Fibroblast of the conjunctiva (primary cell): ENCODE measurements at places on chromosomes 16 and 17.

DNA sequence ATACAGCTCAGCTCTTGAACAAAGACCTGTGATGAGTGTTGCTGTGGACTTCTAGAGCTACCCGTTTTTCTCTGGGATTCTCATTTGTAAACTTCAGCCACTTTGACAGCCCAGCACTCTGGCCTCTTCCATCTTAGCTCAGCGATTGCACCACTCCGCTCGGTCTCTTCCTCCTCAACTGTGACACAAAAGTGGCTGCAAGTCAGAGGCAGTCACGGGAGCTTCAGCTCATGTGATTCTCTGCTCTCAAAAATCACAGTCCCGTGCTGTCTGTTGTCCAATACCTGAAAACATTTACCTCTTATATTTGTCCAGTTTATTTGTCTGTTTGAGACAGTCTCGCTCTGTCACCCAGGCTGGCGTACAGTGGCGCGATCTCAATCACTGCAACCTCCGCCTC is 75.7 kb upstream of the DNAH17 start:
- no peak for DNase-seq

DNA sequence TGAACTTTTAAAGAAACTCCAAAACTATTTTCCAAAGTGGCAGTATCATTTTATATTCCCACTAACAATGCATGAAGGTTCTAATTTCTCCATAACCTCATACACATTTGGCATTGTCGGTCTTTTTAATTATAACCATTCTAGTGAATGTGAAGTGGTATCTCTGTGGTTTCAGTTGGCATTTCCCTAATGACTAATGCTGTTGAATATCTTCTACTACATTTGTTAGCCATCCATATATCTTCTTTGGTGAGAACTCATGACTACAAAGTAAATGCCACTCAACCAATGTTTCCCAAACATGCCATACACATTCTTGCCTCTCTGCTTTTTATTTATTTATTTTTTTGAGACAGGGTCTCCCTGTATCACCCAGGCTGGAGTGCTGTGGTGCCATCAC is 31.7 kb upstream of the TAOK1 start:
- DNase-seq: no peak

- DNase-seq: no peak
These were observed 77.1 kb upstream of the RCVRN start for GRCh38 chr17:9982159-9982558.

DNA sequence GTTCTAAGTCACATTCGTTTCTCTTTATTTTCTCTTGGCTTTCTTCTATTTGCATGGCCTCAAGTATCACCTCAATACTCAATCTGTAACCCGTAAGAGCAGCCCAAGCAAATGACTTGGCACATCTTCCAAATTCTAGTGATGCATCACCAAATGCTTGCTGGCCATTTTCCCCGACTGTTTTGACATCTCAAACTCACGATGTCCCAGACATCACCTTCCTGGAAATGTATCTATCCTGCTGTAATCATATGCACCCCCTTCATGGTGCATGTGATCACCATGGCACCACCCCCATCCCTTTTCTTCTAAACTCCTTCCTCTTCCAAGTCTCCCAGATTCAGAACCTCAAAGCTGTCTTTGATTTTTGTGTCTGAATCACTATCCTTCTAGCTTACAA is 24.0 kb upstream of the ABCA5 start:
- DNase-seq: no peak

DNA sequence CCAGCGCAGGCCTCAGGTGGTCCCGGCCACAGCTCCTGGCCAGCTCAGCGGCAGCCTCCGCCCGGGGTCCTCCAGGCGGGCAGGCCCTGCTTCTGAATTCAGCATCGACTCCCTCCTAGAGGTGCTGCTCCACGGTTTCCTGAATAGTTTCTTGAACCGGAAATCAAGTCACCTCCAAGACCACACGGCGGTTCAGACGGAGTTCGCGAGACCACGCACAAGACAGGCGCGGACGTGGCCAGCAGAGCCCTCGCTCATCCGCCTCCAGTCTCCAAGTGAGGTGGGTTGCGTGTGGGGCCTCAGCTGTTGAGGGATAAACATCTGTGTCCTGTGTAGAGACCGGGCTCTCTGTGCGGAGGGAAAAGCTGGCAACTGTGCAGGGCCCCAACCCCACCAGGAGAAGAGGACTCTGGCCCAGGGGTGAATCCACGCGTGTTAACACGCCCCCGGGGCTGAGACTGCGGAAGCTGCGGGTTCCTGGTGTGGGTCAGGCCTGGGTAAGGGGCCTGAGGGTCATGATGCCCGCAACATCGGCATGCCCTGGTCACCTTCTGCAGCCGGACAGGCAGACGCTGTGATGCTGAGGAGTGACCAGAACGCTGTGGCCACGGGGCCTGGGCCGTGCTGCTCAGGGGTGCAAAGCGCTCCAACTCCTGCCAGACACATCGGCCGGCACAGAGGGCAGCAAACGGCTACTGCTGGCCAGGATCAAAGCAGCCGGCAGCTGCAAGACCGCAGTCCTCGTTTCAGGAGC is 55.0 kb upstream of the METRNL start:
- no peak for DNase-seq

DNA sequence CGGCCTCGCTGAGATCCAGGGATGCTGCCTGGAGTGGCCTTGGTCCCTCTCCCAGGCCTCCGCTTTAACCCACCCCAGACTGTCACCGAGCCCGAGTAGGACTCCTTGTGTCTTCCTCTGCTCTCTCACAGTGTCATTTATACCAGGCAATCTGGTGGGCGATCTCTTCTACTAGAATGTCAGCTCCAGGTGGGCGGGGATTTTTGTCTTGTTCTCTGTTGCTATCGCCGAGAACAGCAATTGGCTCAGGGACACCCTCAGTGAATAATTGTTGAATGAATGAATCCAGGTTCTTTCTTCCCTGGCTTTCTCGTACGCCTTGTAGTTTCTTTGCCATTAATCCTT is 591 bp downstream of the DHX38 start:
- DNase-seq: no peak

DNA sequence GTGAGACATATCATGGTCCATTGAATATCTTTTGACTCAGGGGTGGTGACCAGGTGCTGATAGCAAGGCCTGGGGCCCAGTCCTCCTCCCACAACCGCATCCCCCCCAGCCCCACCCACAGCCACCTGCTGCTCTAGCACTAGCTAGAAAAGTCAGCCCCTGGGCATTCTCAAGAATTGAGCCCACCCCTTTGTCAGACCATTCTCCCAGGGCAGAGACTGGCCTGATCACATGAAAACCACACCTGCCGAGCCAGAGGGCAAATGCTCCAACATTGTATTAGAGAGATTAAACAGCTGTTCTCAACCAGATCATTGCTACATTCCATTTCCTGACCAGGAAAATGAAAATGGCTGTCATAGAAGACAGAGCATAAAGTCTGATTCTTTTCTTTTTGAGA is 62.4 kb downstream of the RAB11FIP4 start:
- no peak for DNase-seq

GRCh38 chr16:81449241-81449640 is 4.6 kb downstream of the CMIP start:
- DNase-seq: no peak

GRCh38 chr17:49523706-49524472 is 28.8 kb downstream of the NGFR start:
- no peak for DNase-seq

DNA sequence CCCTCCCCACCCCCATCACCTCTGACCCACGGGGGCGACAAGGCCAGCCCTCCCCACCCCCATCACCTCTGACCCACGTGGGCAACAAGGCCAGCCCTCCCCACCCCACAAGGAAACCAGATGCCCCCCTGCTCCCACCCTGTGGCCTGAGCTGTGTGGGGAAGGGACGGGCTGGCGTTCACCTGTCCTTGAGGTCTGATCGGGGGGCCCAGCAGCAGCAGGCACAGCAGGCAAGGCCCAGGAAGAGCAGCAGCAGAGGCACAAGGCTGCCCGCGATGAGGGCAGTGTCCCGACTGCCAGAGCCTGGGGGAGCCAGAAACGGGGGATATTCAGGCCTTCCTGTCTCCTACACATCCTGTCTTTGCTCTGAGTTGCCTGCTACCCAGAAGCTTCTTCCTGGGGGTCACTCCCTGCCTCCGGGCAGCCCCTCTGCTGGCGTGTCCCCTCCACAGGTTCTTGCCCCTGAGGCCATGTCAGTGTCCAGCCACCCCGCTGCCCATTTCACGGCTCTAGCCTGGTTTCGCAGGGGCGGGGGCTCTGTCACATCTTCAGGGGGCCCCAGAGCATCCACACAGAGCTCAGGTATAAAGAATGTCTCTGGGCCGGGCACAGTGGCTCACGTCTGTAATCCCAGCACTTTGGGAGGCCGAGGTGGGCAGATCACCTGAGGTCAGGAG is 6.8 kb downstream of the SCARF1 start:
- DNase-seq: no peak

- DNase-seq: no peak
These were observed 1.8 kb upstream of the TPPP3 start for GRCh38 chr16:67395105-67395457.

DNA sequence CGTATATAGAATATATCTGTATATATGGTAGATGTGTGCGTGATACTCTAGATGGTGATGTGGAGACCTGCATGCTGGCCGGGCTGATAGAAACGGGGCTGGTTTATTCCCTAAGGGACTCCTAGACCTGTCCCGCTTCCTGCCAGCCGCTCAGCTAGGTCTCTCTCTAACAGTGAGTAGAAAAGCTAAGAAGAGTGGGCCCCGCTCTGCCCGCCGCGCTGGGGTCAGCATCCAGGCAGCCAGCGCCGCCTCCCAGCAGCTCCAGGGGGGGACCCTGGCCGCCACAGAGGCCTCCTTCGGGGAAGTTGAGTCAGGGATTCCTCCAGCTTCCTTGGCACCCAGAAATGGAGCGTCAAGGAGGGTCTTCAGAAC is 9.4 kb downstream of the CYGB start:
- no peak for DNase-seq

GRCh38 chr16:59210955-59211541 is 476.9 kb upstream of the GOT2 start:
- no peak for DNase-seq

GRCh38 chr17:27236717-27237315 is 57.1 kb upstream of the WSB1 start:
- peak; percentile 51 for DNase-seq

DNA sequence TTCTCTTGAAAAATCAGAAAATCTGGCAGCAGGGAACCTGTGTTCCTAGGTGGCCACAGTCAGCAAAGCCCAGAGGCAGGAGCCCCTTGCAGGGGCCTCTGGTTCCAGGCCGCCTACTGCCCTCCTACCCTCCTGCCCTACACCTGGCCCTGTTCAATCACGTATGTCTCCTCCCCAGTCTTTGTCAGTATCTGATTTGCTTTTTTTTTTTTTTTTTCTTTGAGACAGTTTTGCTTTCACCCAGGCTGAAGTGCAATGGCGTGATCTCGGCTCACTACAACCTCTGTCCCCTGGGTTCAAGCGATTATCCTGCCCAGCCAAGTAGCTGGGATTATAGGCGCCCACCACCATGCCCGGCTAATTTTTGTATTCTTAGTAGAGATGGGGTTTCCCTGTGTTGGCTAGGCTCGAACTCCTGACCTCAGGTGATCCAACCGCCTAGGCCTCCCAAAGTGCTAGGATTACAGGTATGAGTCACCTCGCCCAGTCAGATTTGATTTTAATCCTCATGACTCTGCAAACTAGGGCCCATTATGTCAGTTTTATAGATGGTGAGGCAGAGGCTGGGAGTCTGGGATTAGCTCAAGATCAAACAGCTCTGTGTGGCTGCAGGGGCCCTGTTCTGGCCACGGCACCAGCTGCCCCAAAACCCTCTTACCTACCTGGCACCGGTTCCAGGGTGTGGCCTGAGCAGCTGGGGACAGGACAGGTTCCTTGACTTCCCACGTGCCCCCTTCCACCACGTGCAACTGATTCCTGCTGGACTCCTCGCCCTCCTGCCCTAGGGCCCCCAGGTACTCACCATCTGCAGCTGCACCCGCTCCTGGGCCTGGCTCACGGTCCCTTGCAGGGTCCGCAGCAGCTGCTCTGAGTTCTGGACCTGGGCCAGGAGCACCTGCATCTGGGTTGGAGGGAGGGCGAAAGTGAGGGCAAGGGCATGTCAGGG is 14.7 kb downstream of the RABEP2 start:
- DNase-seq: no peak

- peak; percentile 36 for DNase-seq
These were observed 684 bp upstream of the SPIRE2 start for GRCh38 chr16:89827383-89828198.

- DNase-seq: peak; percentile 21
These were observed 39.7 kb downstream of the TBCD start for GRCh38 chr17:82791532-82791931.

GRCh38 chr17:36884495-36885152 is 52.7 kb upstream of the LHX1 start:
- DNase-seq: no peak

GRCh38 chr16:16148755-16149154 is 74.5 kb downstream of the ABCC6 start:
- no peak for DNase-seq

DNA sequence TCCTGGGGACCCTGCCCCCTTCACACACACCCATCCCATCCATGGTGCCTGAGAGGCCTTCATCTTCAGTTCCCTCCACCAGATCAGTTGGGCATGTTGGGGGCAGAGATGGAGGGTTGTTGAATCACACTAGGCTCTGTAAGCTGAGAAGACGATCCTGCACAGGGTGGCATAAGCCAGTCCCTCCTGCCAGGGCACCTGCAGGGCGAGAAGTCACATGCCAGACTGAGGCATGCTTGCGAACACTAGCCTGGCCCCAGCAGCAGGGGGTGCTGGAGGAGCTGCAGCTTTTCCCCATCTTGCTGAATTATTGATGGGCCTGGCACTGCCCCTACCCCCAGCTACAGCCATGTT is 6.1 kb upstream of the TBX2 start:
- no peak for DNase-seq

- DNase-seq: peak; percentile 43
These were observed 29.1 kb upstream of the SHCBP1 start for GRCh38 chr16:46650254-46650623.

DNA sequence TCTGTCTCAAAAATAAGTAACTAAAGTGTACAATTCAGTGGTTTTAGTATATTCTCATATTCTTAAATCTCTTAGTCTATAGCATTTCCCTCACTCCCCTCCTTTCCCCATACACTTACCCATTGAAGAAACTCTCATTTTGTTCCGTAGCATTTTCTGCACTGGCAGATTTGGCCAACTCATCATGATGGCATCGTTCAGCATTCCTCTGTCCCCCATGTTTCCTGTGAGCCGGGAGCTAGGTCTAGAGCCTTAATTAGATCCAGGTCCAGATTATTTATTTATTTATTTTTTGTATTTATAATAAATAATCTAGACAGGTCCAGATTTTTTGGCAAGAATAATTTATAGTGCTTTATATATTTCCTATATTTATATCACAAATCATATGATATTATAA is 31.0 kb downstream of the HEATR3 start:
- DNase-seq: peak; percentile 36

DNA sequence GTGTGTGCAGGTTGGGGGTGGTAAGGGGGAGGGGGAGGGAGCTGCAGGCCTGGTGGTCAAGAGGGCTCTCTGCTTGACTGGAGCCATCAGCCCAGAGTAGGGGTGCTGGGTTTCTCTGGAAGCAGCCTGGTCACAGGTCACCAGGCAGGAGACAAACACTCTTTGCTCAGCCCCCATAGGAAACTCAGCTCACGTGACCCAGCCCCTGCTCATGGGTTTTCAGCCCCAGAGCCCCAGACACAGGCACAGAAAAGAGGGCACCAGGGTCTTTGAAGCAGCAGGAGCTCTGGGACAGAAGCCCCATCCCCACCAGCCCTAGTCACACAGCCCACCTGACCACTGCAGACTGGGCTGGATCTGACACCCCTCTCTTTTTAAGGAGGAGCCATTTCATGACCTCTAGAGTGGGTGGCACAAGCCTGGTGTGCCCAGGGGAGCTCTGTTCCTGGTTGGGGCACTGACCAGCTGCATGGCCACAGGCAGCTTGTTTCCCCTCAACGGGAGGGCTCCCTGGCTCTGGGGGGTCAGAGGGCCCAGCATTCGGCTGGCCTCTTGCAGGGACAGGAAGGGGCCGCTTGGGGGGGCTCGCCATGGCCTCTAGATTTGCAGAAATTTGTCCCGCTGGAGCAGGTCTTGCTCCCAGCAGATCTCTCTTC is 13.8 kb upstream of the CD79B start:
- no peak for DNase-seq
